ENCODE measurements at places on chromosomes 12 and 14.

- DNase-seq = no peak
Observed at GRCh38 chr12:10690906-10691305, 17.1 kb upstream of the STYK1 start.

GRCh38 chr12:22082190-22082701 is 36.2 kb downstream of the CMAS start:
- peak; percentile 24 for DNase-seq

- DNase-seq = no peak
Observed at GRCh38 chr12:52139579-52140062, 52.2 kb downstream of the KRT80 start.

DNA sequence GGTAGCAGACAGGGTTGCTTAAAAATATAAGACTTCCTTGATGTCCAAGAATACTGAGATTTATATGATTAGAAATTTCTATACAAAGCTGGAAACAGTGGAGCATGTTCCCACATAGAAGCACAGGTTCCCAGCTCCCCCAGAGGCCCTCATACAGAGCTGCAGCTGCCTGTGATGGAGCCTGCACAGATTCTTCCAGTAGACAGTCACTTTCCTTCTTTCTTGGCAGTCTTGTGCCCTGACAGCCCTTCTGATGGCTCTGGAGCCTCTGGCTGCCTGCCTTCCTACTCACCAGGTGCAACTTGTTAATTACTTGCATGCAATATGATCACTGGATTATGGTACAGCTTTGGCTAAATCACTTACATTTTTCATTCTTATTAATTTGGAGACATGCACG is 44.4 kb downstream of the BICD1 start:
- peak; percentile 58 for DNase-seq

DNA sequence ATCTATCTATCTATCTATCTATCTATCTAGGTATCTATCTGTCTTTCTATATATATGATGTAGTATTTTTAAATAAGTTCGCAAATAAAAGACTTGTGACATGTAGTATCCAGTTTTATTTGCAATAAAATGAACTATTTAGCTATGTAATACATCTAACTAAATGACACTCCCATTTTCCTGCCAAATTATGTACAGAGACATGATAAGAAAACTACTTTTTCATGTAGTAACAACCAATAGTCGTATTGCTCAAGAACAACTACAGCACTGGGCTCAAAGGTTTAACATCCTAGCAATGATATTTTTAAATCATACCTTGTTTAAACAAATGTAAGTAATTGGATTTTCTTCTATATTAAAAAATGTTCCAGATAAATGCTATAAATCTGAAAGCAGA is 55.5 kb upstream of the FLRT2 start:
- DNase-seq = no peak

DNA sequence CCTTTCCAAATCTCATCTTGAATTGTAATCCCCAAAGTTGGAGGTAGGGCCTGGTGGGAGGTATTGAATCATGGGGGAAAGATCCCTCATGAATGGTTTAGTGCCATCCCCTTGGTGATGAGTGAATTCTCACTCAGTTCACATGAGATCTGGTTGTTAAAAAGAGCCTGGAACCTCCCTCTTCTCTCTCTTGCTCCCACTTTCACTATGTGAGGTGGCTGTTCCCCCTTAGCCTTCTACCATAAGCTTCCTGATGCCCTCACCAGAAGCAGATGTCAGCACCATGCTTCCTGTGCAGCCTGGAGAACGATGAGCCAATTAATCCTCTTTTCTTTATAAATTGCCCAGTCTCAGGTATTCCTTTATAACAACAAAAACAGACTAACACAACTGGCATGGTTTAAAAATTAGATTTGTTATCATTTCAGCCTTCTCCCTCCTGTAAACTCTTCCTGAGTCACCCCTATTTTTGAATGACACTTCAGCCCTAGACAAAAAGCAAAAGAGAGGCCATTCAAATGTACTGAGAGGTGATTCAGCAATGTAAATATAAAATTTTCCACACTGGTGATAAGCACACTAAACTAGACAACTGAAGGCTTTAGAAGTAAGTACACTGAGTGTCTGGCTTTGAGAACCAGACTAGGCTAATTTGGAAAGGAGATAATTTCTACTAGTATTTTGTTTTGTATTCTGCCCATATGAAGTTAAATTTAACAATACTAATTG is 212.1 kb upstream of the ABCD2 start:
- no peak for DNase-seq

DNA sequence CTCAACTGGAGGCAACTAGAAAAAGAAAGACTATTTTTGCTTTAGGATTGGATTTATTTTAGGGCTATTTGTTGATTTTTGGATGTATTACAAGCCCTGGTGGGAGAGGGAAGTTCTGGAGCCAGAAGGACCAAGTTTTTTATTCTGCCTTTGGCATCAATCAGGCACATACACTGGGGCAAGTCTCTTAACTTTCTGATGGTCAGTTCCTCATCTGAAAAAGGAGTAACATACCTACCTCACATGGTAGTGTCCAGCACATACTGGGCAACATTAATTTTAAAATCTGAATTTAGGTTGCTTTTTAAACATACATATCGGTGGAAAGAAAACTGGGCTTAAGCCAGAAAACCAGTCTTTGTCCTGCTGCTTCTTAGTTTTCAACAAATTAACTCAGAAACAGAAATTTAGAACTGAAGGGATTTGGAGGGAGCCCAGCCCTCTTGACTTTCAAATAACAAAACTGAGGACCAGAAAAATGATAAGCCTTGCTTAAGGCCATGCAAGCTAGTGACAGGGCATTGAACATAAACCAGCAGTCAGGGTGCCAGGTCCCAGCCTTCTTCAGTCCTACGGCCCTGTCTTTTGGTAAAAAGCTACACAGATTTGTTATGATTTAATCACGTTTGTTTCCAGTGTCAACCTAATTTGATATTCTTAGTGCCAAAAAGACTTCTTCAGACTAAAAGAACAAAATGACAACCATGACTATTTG is 90.2 kb upstream of the SLC38A2 start:
- no peak for DNase-seq

DNA sequence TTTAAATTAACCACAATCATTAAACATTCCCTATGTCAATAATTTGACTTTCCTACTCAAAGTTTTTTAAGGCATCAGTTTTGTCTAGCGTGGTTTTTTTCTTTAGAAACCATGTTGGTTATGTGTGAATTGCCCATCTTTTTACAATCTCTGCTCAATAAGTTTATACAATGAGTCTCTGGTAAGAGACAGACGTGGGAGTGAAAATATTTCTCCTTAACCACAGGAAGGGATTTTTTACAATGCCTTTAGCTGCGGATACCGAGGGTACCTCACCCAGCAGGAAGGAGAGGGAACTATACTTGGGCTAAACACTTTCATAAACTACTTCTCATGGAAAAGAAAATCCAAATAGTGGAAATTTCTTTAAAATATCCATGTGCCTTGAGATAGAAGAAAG is 191.4 kb upstream of the BCL2L14 start:
- DNase-seq = no peak

GRCh38 chr12:52207106-52207505 is 15.3 kb upstream of the KRT80 start:
- no peak for DNase-seq
